ENCODE measurements at places on chromosomes 6 and 20.
A peak's percentile ranks its signal among the peaks of the same experiment; 100 is the strongest.

GRCh38 chr6:1745814-1746213, 136.1 kb downstream of the FOXC1 start:
- DNase-seq = peak; percentile 58

DNA sequence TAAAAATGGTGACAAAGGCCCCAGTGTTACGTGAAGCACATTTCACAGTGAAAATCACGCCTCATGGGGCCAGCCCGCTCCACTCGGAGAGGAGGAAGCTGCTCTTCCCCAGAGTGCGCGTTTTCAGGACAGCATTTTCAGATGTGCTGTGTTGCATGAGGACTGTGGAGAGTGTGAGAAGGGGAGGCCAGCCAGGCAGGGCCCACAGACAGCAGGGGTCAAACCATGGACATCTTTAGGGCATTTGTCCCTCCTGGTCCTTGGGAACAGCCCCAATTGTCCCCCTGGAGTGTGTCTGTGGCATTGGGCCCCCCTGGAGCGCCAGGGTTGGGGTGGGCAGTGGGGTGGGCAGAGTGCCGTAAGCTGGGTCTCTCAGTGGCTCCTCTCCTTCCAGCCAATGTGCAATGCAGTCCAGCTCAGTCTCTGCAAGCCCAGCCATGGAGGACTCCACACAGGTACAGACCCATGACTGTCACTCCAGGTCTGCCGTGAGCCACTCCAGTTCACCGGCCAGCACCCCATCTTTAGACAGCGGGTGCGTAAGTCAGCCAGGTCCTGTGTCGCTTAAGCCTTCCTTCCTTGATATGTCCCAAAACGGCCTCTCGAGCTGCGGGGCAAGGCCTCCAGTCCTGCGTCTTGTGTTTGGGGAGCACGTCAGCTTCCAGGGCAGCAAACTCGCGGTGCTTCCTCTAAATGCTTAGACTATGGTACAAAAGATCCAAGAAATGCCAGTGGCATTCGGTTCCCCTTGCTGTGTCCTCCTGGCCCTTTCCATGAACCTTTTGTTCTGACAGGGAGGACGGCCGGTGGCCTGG, 159.3 kb upstream of the AFDN start:
- no peak for DNase-seq

- no peak for DNase-seq
Observed at GRCh38 chr20:19958219-19958618, 58.9 kb upstream of the NAA20 start.

DNA sequence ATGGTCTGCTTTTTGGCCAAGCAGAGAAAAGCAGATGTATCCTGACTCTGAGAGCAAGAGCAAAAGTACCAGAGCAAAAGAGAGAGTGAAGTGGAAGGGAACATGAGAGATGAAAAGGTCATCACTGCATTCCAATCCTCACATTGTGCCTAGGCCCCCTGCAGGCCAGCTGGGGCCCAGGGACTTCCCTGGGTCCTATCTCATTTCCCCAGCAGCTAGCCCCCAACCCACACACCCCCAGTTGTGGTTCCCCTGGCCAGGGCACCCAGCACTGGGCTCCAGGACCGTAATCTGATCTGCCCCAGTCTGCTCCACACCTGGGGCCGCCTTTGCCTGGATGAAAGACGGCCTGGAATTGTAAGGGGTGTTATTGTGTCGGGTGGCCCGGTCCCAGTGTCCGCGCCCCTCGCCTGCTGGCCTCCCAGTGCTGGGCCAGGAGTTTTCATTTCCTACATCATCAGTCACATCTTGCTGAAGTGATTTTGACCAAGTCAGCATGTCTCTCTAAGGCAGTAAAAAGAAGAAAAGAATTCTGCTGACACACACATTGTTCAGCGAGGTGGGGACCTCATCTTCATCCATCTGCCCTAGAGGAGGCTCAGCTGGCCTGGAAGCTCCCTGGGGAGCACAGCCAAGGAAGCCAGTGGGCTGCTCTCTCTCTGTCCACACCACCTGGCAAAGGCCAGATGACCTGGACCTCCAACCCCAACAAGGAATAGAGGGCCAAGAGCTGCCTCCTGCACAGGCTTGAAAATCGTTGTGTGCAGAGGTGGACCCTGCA, 4.0 kb upstream of the BMP7 start:
- no peak for DNase-seq

DNA sequence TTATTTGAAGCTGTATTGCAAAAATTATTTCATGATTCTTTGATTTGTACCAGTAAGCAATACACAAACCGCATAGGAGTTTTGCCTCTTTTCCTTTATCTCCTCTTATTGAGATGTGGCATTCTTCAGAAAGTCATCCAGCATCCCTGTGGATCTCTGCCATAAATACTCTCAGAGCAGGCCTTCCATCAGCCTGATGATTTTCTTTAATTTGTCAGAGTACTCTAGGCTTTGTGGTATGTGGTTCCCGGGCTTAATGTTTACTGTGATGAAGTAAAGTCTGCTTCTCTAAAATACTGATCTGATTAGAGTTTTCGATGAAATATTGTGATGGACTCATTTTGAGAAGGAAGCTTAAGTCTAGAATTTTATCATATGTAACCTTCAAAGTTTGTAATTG, 31.1 kb upstream of the SLC35D3 start:
- DNase-seq = no peak

- no peak for DNase-seq
Observed at GRCh38 chr20:42958367-42959069, 231.2 kb downstream of the PTPRT start.

DNA sequence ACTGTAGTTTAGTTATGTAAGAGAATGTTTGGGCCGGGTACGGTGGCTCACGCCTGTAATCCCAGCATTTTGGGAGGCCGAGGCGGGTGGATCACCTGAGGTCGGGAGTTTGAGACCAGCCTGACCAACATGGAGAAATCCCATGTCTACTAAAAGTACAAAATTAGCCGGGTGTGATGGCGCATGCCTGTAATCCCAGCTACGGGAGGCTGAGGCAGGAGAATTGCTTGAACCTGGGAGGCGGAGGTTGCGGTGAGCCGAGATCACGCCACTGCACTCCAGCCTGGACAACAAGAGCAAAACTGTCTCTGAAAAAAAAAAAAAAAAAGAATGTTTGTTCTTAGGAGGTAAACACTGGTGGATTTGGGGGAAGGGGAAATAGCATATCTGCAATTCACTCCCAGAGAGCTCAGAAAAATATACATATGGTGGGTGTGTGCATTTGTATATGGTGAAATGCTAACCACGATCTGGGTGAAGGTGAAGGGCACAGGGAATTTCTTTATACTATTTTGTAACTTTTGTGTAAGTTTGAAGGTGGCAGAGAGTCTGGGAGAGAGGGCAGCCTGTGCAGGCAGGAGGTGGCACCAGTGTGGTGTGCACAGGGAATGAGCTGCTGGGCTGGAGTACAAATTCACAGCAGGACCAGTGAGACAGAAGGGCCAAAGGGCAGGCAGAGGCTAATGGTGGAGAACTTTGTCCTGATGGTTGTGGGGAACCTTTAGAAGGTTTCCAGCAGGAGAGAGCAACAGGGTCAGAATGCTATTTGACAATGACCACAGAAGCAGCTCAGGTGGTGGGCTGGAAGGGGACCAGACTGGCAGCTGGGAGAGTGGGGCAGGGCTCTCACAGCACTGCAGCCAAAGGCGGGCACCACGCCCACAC, 42.4 kb downstream of the SSR1 start:
- no peak for DNase-seq

DNA sequence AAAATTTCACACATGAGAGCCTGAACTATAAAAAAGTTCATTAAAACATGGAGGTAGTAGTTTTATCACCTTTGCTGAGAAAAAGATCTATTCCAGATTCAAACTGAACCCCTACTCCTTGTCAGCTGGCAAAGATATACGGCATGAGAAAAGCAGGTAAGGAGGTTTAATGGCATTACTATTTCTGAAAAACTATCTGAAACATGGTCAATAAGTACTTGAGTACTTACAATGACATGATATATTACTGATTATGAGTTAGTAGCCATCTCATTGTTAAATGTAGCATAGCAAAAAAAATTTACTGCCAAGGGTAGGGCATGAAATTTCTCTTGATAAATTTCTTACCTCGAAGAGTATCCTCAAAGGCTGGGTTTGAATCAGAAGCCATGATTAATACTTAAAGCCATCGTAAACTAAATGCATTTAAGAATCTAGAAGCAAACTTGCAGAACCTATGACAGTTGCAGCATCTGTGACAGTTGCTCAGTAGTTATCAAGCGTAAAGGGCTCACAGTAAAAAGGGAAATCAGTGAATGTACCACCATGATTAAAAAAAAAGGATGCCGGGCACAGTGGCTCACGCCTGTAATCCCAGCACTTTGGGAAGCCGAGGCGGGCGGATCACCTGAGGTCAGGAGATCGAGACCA, 8.7 kb downstream of the SLC17A5 start:
- DNase-seq = no peak

Measured in COR-L47 (cell line).